Mammary epithelial cell (primary cell): ENCODE measurements at places on chromosomes 2 and 18. TPM values are rescaled to one million over a fixed set of nuclear protein-coding genes. Genes with fewer than 3 reads are reported as not detected.

TEX44 gene
- polyA plus RNA-seq: not detected

GREB1L gene
- 1.2 TPM for polyA plus RNA-seq

DOCK10 gene
- 5.1 TPM for polyA plus RNA-seq

ZC3H6 gene
- 0.58 TPM for polyA plus RNA-seq

MCM6 gene
- polyA plus RNA-seq: 47.1 TPM

SUCLG1 gene
- polyA plus RNA-seq: 37.3 TPM

CCDC74A gene
- polyA plus RNA-seq: 15.1 TPM

PSMA8 gene
- polyA plus RNA-seq: not detected

CCBE1 gene
- polyA plus RNA-seq: 14.9 TPM
